ENCODE measurements at places on chromosomes 11 and 22. TPM values are rescaled to one million over a fixed set of nuclear protein-coding genes. Genes with fewer than 3 reads are reported as not detected.

GRCh38 chr11:70862093-70862492 lies 390.3 kb downstream of the SHANK2 start:
- no peak for DNase-seq

GRCh38 chr11:95389427-95389826 lies 158.4 kb upstream of the SESN3 start:
- no peak for DNase-seq

GRCh38 chr11:45993531-45994001 lies 71.1 kb downstream of the LARGE2 start:
- DNase-seq: no peak

DNA sequence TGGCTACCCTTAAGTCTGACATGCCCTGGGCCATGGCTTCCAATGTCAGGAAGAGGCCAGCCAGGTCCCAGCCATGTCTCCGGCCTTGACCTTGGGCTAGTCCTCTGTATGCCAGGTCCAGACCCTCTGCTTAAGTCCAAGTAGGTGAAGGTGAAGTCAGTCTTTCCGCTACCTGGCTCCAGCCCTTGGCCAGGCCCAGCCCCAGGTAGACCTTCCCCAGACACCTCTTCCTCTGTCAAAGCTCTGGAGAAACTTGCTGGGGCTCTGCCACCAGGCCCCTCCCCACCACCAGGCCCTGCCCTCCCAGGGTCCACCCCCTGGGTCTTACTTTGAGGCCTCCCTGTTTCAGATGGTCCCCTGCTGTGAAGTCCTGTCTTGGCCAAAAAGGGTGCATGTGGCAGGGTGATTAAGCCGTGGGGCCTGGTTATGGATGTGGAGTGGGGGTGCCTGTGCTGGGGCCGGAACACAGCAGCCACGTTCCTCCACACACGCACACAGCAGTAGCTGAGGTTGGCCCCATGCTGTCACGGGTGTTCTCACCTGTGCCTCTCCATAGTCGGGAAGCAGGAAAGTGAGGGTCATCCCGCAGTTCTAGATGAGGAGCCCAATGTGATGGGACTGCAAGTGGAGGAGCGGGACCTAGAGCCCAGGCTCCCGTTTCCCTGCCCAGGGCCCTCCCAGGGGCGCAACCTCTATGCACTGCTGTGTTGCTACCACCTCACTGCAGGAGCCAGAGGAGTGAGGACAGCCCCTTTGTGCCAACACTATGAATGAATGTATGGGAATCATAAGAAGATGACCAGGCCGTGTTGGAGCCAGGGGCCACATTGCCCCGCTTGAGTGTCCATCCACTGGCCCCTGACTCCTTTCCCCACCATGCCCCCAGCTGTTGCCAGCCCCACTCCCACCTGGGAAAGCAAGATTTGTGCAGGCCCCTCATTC lies 72.2 kb downstream of the LINC01488 start:
- no peak for DNase-seq

The SEPTIN5 gene
- total RNA-seq: 0.82 TPM

The GLB1L2 gene
- 0.85 TPM for total RNA-seq

The RASD2 gene
- total RNA-seq: not detected

The TRIM34 gene
- 18.1 TPM for total RNA-seq

The FAM83F gene
- 0.05 TPM for total RNA-seq

DNA sequence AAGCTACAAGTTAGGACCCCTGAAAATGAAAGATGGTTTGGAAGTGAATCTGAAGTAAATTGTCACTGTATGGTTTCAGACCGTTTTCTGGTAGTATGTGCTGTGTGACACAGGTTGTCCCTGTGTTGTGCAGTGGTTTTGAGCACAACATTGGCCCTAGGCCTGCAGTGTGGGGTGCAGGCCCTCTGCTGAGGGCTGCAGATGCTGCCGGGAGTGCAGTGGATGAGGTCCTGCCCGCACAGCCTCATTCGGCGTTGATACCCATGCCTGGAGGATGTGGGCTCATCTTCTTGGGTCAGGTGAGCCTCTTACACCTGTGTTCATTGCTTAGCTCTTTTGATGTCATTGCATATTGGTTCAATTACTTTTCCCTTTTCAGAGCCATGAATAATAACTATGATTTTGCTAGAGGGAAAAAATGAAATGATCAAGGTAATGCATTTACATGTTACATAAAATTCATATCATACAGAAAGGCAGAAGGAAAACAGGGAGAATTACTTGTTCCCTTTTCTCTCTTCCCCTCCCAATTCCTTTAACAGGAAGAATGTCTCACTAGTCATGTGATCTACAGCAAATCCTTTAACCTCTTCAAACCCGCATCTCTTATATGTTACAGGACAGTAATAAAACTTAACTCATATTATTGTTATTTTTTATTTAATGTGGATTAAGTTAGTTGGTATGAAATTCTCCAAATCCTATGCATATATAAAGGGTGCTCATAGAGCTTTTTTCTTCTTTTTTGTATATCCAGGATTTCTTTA lies 48.7 kb downstream of the PTPRJ start:
- DNase-seq: no peak

The MPEG1 gene
- total RNA-seq: 12.3 TPM

DNA sequence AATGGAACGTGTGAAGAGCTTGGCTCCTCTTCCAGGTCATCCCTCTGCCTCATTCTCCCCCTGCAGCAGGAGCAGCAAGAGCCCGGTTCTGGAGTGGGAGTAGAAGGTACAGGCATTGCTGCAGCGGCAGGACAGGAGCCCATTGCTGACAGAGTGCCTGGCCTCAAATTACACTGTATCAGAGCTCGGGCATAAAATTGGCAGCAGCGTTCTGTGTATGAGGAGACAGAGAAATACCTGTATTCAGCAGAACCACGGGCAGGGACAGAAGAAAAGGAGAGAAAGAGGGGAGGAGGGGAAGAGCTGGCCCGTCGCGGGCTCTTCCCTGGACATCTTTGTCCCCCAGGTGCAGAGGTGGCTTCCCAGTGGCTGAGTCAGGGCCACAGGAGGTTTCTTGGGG lies 2.6 kb upstream of the NCF4 start:
- DNase-seq: no peak

- no peak for DNase-seq
These were observed at the start of gene PDGFD for GRCh38 chr11:104164028-104164520. Gene PDGFD (minus strand): TSS chr11:104164147.

The BIRC3 gene
- 88.0 TPM for total RNA-seq

The RTN4R gene
- 0.87 TPM for total RNA-seq

The PRG3 gene
- not detected for total RNA-seq

The LRRC10B gene
- not detected for total RNA-seq

DNA sequence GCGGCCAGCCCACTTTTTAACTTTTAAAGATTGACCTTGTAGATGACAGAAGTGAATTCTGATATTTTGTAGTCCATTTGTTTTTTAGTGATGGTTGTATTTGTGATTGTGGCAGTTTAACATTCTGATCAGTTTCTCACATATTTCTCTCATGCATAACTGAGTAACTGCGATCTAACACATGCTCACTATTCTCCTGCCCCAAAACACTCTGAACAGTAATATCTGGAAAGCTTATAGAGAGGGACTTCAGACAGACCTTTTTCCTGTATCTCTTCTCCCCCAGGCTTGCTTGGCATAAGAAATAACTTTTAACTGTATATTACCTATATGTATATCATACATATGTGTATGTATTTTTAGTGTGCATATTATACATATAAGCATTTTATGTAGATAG lies 37.3 kb upstream of the MYO18B start:
- DNase-seq: peak; percentile 12

The PDXP gene
- 38.6 TPM for total RNA-seq

DNA sequence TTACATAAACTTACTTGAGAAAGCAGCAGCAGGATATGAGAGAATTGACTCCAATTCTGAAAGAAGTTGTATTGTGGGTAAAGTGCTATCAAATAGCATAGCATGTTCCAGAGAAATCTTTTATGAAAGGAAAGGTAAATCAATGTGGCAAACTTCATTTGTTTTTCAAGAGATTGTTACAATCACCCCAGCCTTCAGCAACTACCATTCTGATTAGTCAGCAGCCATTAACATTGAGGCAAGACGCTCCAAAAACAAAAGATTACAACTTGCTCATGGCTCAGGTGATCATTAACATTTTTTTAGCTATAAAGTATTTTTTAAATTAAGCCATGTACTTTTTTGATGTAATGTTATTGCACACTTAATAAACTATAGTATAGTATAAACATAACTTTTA lies 357.2 kb downstream of the TMEM135 start:
- no peak for DNase-seq

DNA sequence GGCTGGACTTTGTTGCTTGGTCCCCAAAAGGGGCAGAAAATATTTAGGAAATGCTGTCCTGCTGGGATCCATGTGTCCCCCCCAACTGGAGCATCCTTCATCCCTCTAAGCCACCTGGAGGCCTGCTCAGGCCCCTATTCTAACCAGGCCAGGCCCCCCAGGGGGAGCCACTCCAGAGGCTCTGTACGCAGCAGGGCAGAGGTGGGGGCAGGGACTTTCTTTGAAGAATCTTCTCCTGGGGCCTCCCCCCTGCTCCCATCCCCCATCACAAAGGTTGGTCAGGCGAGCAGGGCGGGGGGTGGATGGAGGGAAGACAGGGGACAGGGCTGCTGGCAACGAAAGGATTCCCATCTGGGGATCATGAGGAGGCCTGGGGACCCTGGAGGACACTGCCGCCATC lies 170.8 kb downstream of the MN1 start:
- DNase-seq: no peak

DNA sequence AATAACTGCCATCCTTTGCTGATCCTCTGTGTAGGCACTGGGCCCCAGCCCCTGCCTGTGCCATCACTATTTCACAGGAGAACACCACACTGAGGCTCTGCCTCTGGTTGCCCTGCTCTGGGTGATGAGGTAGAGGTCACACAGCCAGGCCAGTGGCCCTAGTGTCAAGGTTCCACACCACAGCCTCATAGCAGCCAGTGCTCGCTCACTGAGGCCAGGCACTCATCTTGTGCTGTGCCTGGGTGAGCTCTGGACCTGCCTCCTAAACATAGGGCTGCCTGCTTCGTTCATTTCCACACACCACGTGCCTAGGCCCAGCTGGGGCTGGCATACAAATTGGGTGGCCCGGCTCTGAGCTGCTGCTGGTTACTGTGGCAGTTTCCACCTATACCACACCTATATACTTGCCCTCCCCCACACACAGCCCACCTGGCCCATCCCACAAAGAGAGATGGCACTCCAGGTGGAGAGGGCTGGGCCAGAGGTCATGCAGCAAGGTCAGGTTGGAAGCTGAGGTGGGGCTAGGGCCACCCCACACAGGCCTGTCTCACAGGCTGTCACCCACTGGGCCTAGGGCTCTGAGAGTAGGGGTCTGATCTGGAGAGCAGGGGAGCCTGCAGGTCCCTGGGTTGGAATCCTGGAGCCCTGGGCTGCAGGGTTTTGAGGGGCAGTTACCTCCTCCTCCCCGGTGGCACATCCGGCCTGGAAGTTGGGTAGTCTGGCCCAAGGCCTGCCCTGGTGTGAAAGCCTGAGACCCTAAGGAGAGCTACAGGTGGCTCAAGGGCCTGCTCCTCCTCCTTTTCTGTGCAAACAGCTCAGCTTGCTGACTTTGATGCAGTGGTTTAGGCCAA lies 11.2 kb downstream of the KCNQ1OT1 start:
- DNase-seq: no peak

- no peak for DNase-seq
These were observed 7.5 kb upstream of the B3GNT6 start for GRCh38 chr11:77026743-77027142.

DNA sequence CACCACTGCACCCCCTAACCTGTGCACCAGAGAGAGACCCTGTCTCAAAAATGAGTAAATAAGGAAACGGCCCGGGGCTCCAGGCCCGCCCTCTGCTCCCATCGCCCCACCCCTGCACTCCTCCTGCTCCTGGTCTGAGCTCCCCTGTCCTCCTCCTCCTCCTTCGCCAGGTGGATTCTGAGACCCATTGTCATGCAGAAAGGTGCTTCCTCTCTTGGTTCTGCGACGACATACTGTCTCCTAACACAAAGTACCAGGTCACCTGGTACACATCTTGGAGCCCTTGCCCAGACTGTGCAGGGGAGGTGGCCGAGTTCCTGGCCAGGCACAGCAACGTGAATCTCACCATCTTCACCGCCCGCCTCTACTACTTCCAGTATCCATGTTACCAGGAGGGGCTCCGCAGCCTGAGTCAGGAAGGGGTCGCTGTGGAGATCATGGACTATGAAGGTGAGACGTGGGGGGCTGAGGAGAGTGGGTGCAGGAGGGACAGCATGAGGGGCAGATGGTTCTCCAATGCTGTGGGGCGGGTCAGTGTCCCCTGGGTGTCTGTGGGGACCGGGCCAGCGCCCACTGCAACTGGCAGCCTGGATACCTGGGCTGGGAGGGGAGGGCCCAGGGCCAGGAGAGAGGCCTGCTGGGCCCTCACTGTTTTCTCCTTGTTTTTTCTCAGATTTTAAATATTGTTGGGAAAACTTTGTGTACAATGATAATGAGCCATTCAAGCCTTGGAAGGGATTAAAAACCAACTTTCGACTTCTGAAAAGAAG lies 3.1 kb upstream of the APOBEC3D start:
- DNase-seq: no peak

DNA sequence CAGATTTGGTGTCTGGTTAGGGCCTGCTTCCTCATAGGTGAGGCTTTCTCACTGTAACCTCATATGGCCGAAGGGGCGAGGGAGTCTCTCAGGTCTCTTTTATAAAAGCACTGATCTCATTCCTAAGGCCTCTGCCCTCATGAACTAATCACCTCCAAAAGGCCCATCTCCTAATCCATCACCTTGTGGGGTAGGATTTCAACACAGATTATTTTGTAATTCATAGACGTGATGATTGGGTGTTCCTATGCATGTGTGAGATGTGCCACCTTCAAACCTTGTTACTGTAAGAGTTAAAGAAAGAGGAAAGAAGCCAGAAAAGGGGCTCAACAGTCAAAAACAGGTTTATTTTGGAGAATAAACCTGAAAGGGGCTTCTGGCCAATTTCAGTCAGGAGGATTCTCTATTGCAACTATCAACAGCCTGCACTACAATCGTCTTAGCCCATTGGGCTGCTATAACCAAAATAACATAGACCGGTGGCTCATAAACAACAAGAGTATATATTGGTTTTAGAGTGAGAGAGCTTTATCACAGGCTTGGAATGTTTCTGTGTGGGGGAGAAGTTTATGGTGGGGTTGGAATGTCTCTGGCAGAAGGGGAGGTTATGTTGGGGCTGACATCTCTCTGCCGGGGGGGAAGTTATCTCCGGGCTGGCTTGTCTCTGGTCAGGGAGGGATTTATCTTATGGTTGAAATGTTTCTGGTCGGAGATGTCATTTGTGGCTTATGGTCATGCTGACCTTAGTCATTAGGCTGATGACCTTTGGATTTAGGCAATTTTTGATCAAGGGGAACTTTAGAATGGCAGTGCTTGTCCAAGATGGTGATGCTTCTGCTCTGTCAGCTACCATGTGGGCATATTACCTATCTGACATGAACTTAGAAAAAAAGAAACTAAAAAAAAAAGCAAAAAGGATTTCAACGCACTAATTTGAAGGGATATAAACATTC lies 35.1 kb downstream of the CSF2RB start:
- DNase-seq: no peak

- DNase-seq: no peak
These were observed 514.5 kb downstream of the TBC1D22A start for GRCh38 chr22:47276991-47277390.

GRCh38 chr22:26903030-26903856 lies 245.9 kb downstream of the MIAT start:
- DNase-seq: no peak

The HORMAD2 gene
- total RNA-seq: not detected

GRCh38 chr11:34407121-34407813 lies 31.5 kb upstream of the CAT start:
- DNase-seq: no peak

The RAPSN gene
- total RNA-seq: 0.15 TPM
